ENCODE measurements at places on chromosomes 3 and 15.

DNA sequence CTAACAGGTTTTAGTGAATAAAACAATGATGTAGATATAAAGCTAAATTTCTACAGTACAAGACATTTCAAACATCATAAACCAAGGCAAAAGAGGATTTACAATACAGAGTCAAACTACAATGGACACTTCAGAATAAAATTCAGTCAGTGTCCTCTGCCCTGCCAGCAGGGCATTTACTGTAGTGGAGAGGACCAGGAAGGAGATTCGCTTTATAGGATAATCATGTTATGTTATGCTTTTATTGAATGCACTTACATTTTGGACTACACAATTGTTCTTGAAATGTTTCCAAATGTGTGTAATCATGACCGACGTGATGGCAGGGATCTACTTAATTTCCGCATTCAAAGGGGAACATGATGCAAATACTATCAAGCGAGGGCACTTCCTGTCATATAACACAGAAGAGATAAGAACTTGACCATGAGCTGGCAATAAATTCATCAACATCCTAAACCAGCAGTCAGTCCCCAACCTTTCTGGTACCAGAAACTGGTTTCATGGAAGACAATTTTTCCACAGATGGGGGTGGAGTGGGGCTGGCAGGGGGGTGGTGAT is 925.6 kb downstream of the FHIT start:
- no peak for DNase-seq

GRCh38 chr3:64584179-64584578 is 103.6 kb downstream of the ADAMTS9 start:
- DNase-seq, result no peak

GRCh38 chr3:151319628-151320027 is 3.0 kb upstream of the GPR87 start:
- DNase-seq, result no peak

DNA sequence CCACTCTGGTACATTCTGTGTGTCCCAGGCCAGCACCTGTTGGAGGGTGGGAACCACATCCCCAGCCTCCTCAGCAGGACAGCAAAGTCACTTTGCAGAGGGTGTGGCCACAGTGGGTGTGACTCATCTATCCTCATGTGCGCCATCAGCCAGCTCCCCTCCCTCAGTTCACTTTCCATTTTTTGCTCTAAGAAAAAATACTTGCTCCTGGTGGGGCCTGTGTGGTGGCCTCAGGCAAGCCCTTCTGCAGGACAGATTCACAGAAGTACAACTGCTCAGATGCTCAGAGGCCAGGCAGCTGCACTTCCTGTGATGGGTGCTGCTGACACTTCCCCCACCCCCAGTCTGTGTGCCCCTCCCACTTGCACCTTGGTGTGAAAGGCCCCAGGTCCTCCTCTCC is 78.3 kb upstream of the ALDH1L1 start:
- DNase-seq, result no peak

GRCh38 chr3:33773637-33774036 is 24.8 kb upstream of the PDCD6IP start:
- peak; percentile 3 for DNase-seq

- DNase-seq, result no peak
Measured at GRCh38 chr3:149385617-149386298, 8.3 kb upstream of the TM4SF1 start.

GRCh38 chr3:18717598-18717997 is 292.5 kb upstream of the SATB1 start:
- DNase-seq, result no peak

GRCh38 chr3:30042274-30042859 is 564.0 kb upstream of the TGFBR2 start:
- DNase-seq, result peak; percentile 53

- DNase-seq, result no peak
Measured at GRCh38 chr15:73388256-73388781, 19.6 kb upstream of the HCN4 start.

DNA sequence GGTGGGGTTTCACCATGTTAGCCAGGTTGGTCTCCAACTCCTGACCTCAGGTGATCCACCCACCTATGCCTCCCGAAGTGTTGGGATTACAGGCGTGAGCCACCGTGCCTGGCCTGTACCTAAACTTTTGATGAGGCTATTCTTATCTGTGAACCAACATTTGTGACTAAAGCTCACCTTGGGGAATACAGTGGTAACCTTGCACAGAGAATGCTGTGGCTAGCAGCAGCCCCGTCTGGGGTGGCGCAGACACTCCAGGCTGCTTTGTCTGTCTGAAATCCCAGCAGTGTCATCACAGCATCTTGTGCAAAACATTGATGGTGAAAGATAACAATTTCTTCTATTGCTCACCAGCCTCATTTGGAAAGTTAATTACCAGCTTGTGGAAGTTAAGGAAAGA is 58.9 kb downstream of the CMTM8 start:
- DNase-seq, result no peak

- no peak for DNase-seq
Measured at GRCh38 chr15:100768501-100768931, 111.1 kb upstream of the ALDH1A3 start.

- DNase-seq, result no peak
Measured at GRCh38 chr3:111324645-111325044, 217.4 kb upstream of the CD96 start.

GRCh38 chr15:81783076-81783475 is 262.7 kb downstream of the MEX3B start:
- DNase-seq, result no peak

GRCh38 chr15:100787567-100788417 is 91.8 kb upstream of the ALDH1A3 start:
- DNase-seq, result no peak

GRCh38 chr15:79981831-79982455 is 10.9 kb upstream of the BCL2A1 start:
- no peak for DNase-seq

DNA sequence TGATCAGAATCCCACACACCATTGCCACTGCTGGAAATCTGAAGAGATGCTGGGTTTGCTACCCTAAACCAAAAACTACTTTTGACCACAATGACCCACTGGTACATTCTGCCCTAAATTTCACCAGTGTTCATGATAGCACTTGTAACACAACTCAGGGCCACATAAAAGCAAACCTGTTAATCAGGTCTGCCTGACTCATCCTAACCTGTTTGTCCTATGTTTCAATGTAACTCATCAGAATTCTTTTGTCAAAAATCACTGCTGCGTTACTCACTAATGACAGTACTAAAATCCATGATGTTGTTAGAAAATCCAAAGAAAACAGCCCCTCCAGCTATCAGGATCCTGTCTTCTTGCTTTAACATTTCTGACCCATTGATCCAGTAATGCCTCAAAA is 55.6 kb upstream of the XCR1 start:
- no peak for DNase-seq

DNA sequence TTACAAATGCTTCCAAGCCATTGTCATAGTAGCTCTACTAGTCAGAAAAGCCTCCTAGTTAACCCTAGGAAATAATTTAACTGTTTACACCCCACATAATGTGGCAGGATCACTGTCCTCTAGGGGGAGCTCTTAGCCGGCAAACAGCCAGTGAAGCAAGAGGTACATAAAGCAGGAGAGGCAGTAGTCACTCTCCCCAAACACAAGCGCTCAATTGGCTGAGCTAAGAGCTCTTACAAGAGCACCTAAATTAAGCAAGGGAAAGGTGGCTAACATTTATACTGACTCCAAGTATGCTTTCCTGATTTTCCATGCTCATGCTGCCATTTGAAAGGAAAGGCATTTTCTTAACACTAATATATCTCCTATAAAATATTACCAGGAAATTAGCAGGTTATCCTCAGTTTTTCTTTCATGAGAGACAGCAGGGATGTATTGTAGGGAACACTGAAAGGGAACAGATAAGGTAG is 37.6 kb downstream of the NCEH1 start:
- peak; percentile 52 for DNase-seq

GRCh38 chr15:101384276-101384675 is 89.2 kb upstream of the SNRPA1 start:
- no peak for DNase-seq

DNA sequence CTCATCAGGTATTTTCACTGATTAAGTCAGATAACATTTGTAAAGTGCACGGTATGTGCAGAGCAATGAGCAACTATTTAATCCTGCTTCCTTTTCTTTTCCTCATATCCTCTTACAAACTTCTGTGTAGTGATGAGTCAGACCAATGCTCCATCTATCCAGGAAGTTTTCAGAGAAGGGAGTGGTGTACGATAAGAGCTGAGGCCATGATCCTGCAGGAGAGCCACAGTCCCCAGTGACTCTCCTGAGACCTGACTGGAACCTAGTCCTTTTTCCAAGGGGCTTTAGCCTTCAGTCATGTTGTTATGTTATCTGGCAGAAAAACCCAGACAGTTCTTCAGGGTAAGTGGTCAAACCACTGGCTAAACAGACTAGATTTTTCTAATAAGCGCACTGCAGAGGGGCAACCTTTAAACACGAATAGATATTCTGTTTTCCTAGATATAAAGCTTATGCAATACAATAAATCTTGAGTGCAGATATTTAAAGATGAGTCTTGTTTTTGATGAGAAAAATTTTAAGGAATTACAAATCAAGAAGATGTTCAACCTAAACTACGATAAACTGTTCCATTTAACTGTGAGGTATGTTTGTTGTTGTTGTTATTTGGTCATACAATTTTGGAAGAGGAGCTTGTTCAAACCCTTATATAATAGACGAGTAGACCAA is 110.5 kb upstream of the RAP2B start:
- no peak for DNase-seq

GRCh38 chr15:65101891-65102708 is 12.9 kb downstream of the UBAP1L start:
- DNase-seq, result no peak

GRCh38 chr15:101657171-101657570 is 5.0 kb upstream of the TM2D3 start:
- no peak for DNase-seq

GRCh38 chr15:60391722-60392315 is 6.0 kb downstream of the ANXA2 start:
- DNase-seq, result no peak

DNA sequence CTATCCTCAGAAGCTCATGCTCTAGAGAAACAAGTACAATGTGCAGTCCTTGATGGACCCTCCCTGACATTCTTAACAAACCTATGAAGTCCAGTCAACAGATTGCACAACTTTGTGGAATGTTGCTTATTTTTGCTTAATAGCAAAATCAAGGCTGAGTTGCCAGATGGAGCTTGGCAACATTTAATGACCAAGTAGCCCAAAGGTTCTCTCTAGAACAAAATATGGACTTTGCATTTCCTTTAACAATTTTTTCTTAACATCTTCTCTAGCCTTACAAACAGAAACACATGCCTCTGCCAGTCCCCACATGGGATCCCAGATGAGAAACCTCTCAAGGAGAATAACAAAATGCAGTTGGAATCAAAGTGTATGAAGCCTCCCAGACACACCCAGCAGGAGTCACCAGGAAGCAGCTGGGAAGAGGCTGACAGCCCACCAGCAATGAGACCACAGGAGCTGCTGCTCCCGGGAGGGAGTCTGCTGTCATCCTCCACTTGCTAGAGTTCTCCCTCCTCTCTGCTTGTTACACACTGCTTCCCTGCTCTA is 422.5 kb upstream of the CDIN1 start:
- DNase-seq, result no peak

DNA sequence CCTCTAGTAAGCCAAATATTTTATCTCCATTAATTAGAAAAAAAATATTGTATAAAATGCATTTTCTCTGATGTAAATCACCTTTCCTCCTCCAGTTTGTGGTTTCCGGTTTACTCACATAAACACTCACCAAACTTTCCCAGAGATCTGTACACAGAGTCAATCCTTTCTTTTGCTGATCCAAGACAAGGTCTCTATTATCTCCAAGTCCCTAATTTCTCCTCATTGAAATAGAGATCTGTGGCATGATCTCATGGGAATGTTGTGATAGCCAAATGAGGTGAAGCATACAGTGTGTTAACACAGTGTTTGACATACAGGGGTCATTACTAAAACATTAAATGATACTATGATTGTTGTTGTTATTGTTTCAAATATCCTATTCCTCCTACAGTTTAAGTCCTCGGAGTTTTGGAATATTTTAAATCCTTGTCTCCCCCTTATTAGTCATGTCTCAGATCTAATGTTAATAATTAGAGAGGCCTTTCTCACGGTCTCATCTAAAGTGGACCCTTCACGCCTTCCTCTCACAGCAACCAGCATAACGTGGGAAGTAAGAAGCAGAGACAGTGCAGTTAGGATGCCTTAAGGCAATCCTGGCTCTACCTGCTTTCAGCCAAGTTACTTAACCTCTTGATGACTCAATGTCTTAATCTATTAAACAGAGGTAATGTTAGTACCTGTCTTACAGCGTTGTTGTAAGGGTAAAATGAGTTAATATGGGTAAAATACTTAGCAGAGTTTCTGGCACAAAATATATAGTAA is 333.3 kb downstream of the GRM7 start:
- DNase-seq, result no peak

DNA sequence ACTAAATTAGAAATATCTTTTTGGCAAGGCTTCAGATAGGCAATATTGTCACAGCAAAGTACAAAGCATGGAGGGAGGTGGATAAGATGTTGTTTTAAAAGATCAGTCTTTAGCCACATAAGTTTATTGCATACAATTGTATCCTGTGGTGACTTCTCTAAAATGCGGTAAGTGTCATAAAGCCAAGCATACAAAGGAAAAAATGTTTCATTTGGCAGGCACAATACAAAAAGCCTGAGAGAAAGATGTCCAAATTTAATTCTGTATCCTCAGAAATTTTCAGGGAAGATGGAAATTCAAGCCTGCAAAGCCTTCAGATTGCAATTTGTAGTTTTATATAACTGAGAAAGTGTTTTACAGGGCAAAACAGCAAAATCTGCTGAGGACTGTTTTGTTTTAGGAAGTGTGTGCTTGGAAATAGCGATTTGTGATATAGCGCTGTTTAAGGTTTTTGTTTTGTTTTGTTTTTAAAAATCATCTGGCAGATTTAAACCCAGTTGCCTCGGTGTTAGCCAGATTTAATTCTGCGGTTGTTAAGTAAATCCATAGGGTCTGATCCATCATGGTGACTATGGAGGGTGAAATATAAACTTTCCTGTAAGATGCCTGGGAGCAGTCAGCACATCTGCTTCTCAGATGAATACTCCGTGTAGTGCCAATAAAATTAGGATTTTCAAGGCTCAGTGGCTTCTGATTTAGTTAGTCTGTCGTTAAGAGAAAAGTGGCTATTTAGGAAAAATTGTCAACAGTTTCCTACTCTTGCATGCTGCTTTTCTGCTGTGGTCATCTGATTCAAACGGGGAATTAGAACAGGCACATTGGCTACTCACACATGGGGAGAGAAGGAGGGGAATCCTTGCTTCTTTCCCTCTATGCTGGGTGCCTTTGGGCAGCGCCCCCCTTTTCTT is 8.0 kb downstream of the KAT2B start:
- no peak for DNase-seq

- no peak for DNase-seq
Measured at GRCh38 chr3:21216598-21216997, 534.4 kb downstream of the ZNF385D start.

- peak; percentile 90 for DNase-seq
Measured at GRCh38 chr3:123328851-123329635, 119.8 kb downstream of the ADCY5 start.
